SJCRH30 (cell line): ENCODE measurements at places on chromosomes 6 and 20. TPM values are rescaled to one million over a fixed set of nuclear protein-coding genes. Genes with fewer than 3 reads are reported as not detected.
A peak's percentile ranks its signal among the peaks of the same experiment; 100 is the strongest.

DNA sequence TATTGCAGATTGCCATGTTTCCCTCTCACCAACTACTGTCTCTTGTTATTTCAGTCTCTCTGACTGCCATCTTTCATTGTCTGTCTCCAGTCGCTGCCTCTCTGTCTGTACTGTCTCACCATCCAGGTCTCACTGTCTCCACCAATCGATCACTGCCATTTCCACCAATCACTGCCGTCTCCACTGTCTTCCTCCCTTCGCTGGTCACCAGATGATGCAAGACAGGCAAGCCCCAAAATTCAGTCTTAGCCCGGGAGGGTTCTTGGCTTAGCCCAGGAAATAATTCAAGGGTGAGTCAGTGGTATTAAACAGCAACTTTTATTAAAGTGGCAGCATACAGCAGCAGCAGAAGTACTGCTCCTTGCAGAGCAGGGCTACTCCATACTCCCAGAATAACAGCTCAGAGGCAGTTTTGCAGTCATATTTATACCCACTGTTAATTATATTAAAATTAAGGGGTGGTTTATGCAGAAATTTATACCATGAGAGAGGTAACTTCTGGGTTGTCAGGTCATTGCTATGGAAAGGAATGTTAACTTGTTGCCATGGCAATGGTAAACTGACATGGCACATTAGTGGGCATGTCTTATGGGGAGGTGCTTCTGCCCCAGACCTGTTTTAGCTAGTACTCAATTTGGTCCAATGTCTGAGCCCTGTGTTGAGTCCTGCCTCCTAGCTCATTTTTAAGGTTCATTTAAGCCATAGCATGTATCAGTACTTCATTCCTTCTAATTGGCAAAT lies 23.0 kb upstream of the ECHDC1 start:
- peak; percentile 16 for DNase-seq

Gene ELOVL2
- total RNA-seq = 18.0 and 21.1 TPM in 2 replicates

DNA sequence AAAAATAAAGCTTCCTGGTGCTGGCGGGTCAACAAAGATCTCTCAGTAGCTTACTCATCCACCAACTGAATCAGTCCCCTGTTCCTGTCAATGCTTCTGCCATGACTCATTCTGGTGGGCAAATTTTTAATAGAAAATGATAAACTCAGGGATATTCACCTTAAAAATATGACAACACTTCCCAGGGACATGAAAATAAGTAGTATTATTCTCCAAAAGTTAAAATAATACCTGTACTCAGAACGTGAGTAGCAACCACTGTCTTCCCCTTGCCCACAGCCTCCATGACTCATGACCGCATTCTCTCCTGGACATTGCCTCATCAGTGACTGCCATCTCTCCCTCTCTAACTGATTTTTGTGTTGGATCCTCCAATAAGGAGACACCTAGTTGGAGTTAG lies 552.3 kb downstream of the KIF16B start:
- DNase-seq = no peak

Gene TCP11
- total RNA-seq = not detected in 2 replicates

GRCh38 chr6:816510-817084 lies 123.7 kb upstream of the EXOC2 start:
- no peak for DNase-seq

DNA sequence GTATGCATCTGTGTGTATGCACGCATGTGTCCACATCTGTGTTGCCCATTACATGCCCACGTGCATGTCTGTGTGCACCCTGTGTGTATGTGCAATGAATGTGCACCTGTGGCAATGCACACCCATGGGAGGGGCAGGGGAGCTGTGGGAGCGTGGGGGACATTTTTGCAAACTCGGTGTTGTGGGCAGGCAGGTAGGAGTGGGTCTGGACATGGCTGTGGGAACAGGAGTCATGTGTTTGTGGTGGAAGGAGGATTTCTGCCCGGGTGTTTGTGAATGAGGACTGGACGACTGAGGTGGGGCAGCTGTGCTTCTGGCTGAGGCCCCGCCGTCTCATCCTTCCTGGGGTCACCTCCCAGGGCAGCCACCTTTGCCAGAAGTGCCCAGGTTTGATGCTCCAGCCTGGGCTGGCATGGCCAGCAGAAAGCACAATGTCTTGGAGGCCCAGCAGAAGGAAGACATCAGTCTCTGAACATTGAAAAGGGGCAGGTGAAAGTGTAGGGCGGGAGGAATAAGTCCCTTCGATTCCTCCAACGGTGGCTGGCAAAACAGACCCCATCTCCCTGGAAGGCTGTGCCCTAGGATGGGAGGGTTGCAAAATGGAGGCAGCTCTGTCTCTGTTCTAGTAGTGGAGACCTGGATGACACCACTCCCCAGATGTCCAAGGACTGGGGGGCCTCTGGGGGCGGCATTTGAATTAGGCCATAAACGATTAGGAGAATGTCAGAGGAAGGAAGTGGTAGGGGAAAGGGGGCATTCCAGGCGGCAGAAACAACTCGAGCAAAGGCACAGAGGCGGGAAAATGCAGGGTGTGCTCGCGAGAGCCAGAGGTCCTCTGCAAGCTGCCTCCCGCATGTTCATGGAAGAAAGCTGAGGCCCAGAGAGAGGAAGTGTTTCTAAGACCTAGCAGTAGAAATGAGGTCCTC lies 19.1 kb upstream of the ARMC12 start:
- DNase-seq = no peak

Gene GABRR1
- 0.26 and 0.30 TPM in 2 replicates for total RNA-seq

Gene RNF114
- 107 and 108 TPM in 2 replicates for total RNA-seq

Gene SPATA25
- total RNA-seq = 2.1 and 2.8 TPM in 2 replicates

Gene PDE10A
- total RNA-seq = 12.8 and 14.5 TPM in 2 replicates

DNA sequence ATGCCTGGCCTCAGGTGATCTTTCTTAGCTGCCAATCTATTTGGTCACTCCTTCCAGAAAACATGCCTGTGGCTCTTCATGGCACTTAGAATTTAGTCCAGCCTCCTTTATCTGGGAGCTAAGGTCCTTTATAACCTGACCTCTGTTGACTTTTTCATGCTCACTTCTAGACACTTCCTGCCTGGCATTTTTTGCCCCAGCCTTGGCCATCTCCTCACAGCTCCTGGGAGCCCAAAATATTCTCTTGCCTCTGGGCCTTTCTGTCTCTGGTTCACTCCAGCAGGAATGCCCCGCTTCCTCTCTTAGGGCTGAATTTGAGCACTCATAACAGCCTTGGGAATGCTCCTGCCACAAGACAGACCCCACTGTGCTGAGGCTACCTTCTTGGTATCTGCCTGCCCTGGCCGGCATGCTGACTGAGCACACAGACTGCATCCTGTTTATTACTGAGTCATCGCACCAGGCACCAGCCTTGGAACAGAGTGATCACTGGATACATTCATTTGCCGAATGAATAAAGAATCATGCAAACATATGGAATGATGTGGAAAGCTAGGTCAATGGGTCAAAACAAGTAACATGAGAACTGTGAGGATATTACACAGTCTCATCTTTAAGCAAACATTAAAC lies 5.8 kb upstream of the EEF1E1 start:
- peak; percentile 9 for DNase-seq

Gene UBE2V1
- total RNA-seq = 216 and 249 TPM in 2 replicates

DNA sequence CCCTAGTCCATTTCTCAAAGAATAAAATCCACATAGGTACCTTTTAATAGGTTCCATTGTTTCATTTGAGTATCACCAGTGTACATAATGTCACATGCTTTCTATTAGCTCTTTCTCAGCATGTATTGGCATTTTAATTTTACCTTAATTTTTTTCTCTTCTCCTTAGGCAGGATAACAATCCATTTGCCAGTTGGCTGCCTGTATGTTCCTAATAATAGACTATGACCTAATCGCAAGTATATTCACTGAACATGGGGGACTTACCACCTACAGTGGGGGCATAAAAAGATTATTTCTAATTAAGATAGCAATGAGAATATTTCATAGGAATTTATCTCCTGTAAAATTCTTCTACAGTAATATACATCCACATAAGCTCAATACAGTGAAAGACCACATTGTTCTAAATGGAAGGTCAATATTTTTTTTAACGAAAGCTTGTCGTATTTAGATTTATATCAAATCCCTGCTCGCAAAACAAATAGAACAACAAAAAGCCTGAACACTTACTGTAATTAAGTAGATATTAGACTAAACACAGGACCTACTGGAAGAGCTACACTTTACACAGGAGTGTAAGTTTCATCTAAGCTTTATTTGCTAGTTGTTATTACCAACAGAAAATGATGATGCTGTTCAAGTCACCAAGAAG lies 76.4 kb downstream of the OGFRL1 start:
- no peak for DNase-seq

GRCh38 chr6:101663100-101663499 lies 269.6 kb downstream of the GRIK2 start:
- no peak for DNase-seq

Gene GJA1
- total RNA-seq = 4.0 and 4.5 TPM in 2 replicates

DNA sequence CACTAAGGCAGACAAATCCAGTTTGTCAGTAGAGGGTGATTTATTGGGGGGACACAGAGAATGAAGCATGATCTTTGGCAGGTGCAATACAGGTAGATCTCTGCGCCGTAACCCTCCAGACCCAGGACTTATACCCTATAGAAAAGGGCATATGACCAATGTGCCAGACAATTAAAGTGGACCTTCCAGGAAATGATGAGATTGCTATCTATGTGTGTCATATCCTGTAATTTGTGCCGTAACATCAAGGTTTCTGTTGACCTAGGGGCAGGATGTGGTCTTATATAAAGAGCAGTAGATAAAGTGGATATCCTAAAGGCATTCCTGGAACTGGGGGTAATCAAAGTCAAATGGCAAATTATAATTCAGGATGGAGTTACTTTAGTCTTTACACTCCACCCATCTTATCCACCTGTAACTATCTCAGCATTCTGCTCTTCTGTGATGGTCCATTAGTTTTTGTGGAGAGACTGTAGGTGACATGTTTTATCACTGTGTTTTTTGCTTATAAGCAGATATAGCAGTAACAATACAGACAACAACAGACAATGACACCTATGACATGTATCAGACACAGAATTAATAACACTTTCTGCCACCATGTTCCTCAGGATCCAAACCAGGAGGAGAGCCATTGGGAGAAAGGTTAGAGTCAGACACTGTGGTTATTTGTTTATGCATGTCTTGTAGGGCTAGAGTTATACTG lies 43.1 kb upstream of the ZNF337 start:
- DNase-seq = no peak

Gene PRSS35
- not detected in 2 replicates for total RNA-seq

Gene FOXF2
- 2.8 and 3.7 TPM in 2 replicates for total RNA-seq

Gene ZNF311
- total RNA-seq = not detected in 2 replicates

DNA sequence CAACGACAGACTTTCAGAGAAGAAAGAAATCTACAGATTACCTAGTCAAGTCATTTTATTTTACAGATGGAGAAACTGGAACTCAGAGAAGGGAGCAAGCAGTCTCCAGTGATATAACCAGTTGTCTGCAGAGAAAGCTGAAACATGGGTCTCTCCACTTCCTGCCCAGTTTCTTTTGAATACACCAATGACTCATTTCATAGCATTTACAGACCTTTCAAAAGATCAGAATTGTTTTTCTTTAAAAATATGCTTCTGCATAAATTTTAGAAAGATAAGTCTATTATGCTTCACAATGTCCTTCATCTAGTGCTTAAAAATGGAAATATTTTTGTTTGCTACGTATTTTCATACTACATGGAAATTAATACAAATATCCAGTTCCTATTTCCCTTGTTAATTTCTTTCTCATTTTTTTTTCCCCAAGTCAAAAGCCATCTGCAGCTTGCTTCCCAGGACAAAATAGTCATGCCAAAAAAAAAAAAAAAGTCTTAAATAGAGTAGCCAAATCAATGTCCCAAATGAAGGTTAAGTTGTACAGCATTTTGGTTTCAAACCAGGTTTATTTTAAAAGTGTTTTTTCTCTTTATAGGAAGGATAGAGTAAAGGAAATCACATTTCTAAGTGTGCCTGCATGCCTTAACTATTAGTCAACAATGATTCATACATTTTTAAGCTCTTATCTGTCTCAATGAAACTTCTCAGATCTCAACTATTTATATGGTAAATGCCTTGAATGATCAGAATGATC lies 36.9 kb downstream of the ARHGAP18 start:
- DNase-seq = no peak

DNA sequence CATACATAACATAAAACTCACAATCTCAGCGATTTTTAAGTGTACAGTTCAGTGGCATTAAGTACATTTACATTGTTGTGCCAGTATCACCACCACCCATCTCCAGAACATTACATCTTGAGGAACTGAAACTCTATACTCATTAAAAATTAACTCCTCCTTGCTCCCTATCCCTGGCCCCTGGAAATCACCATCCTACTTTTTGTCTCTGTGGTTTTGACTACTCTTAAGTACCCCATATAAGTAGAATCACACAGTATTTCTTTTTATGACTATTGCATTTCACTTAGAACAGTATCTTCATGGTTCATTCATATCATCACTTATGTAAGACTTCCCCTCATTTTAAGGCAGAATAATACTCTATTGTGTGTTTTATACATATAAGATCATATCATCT lies 1108.1 kb downstream of the GRIK2 start:
- DNase-seq = no peak

GRCh38 chr20:43724383-43724782 lies 2.4 kb downstream of the GTSF1L start:
- no peak for DNase-seq

GRCh38 chr20:9128568-9128967 lies 59.7 kb downstream of the PLCB4 start:
- no peak for DNase-seq

GRCh38 chr6:149984773-149985172 lies 21.0 kb downstream of the ULBP1 start:
- DNase-seq = no peak
